ENCODE measurements at places on chromosomes 7 and 10.

DNA sequence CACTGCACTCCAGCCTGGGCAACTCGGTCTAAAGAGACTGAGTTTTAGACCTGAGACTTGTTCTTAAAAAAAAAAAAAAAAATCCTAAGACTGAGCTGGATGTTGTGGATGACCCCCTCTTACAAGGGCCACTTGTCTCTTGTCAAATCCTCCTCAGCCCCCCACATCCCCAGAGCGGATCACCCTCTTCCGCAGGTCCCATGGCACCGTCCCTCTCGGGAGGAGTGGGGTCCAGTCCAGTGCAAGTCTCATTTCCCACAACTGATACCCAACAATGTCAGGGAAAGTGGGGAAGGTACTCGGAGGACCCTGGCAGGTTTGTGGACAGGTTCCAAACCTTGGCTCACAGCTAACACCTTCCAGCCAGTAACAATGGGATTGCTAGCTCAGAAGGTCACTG lies 100.3 kb downstream of the ELFN1 start:
- DNase-seq = no peak

DNA sequence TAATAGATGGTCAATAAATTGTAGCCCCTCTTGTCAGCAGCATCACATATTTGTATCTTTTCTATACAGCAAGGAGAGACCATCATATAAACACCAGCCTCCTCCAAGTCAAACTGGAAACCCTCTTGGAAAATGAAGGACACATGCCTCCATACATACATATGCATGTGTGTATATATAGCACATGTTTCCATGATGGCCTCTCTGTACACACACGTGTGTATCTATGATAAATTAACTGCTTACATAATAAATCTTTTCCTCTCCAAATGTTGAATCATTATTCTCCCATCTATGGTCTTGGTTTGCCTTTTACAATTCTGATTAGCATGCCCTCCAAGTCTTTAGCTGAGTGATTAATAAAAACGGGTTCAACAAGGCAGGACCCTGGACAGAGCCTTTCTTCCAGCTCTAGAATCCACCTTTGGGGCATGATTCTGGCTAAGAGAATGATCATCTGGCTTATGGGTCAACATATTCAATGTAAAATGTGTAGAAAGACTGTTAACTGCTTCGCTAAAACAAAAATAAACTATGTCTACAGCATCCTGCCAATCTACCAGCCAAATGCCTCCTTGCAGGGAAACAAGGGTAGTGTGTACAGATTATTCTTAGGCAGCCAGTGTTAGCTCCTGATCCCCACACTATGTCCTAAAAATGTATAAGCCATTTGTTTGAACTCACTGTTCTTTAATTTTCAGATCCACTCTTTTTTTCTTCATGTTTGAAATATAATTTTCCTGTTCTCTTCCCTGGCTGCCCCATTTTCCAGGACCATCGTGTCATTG lies 70.0 kb downstream of the CRTAC1 start:
- no peak for DNase-seq

GRCh38 chr10:108616559-108617285 lies 1306.6 kb downstream of the XPNPEP1 start:
- no peak for DNase-seq

DNA sequence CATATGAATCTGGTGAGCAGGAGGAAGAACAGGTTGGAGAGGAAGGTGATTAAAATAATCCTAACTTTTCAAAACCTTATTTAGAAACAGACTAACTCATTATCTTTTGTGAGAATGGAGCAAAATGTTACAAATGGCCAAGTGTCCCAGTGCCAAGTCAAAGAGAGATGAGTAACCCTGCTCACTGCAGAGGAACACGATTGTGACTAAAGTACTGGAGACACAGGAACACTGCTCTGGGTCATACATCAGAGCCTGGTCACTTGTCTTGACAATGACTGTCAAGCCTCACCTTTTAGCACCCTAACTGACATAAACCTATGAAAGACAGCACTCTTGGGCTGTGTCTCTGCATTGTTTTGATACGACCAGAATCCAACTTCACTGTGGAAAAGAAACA lies 108.8 kb downstream of the SGMS1 start:
- DNase-seq = no peak

- DNase-seq = no peak
These were observed 238.5 kb downstream of the TMEM178B start for GRCh38 chr7:141312395-141312794.

DNA sequence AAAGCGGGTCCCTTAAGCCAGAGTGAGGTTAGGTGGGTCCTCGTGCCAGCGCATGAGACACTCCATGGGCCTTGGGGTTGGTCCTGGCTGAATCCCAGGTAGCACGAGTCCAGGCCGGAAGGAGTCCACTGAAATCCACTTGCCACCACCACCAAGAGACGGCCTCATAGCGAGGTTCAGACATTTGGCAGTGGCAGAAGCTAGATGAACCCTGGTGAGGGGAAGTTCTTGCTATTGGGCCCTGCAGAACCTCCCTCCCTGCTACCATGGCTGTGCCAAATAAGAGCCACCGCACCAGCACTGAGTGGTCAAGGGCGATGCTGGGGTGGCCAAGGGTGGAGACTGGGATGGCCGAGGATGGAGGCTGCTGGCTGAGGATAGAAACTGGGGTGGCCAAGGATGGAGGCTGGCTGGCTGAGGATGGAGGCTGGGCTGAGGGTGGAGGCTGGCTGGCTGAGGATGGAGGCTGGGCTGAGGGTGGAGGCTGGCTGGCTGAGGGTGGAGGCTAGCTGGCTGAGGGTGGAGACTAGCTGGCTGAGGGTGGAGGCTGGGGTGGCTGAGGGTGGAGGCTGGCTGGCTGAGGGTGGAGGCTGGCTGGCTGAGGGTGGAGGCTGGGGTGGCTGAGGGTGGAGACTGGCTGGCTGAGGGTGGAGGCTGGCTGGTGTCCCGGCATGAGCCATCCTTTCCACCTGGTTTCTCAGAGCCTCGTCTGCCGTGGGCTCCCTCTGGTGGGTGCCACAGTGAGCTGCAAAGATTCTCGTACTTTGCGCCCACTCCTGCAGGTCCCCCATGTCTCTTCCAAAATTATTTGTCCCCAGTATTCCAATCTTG lies 88.2 kb downstream of the ELFN1 start:
- no peak for DNase-seq

- no peak for DNase-seq
These were observed 408.7 kb downstream of the REEP3 start for GRCh38 chr10:63929831-63930467.

DNA sequence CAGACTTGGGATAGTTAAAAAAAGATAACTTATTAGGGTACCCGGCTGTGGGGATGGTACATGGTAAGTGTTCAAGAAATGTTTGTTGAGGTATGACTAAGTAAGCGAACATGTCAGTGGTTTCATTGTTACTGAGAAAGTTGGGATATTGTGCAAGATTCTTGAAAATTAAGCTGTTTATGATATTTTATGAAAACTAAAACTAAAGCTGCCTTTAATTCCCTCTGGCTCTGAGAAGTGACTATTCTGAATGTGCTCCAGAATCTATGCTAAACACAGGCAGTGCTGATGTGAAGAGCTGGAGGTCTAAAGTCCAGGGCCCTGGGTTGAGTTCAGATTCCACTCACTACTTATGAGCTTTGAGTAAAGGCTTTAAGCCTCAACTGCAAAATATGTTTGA lies 72.9 kb downstream of the AOAH start:
- DNase-seq = no peak

GRCh38 chr7:94510582-94511496 lies 1.2 kb downstream of the CASD1 start:
- peak; percentile 2 for DNase-seq

GRCh38 chr7:123823898-123824753 lies 20.8 kb upstream of the HYAL4 start:
- no peak for DNase-seq

GRCh38 chr7:16465469-16466361 lies at the start of gene SOSTDC1:
Gene SOSTDC1, minus strand, starts transcription at chr7:16465738. Its CDS starts 70 bp downstream, at chr7:16465668.
- no peak for DNase-seq

Measured in stimulated activated CD8-positive, alpha-beta memory T cell treated with anti-CD3 and anti-CD28 coated beads, Interleukin-4, amount 100 ng/mL, for 1 hour (primary cell).